ENCODE measurements at places on chromosomes 13 and 19. TPM values are rescaled to one million over a fixed set of nuclear protein-coding genes. Genes with fewer than 3 reads are reported as not detected.

CEACAM5 gene
- total RNA-seq, result 0.36 TPM

RASL11A gene
- 33.2 TPM for total RNA-seq

- DNase-seq, result no peak
These were observed at the start of gene OXGR1 for GRCh38 chr13:96994017-96994857. Gene OXGR1, minus strand, starts transcription at chr13:96994476. Its CDS starts 6,717 bp downstream, at chr13:96987759.

IL12RB1 gene
- total RNA-seq, result 1.6 TPM

- no peak for DNase-seq
These were observed 67.3 kb downstream of the TRPM4 start for GRCh38 chr19:49224879-49225278.

DNA sequence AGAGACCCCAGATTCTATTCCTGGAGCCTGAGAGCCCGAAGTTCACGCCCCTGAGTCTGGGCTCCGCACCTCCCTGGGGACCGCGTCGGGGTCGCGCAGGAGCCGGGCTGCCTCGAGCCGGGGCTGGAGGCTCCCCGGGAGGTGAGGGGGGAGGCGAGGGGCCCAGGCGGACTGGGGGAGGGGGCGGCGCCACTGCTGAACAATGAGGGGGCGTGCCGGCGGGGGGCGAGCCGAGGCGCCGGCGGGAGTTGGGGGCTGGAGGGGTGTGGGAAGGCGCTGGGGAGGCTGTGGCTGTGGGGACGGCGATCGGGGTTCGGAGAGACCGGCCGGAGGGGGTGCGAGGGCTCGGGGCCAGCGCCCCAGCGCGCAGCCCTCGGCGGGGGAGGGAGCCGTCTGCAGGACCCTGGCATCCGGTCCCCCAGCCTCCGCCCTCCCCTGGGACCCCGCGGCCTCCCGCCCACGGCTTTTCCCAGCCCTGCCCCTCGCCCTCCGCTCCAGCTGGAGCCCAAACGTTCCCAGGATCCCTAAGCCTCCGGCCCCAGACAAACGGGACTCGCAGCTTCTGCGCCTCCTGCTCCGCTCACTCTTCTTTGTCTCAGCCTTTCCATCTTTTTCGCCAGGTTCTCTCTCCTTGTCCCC lies 922 bp downstream of the PLEKHG2 start:
- DNase-seq, result peak; percentile 75

DNA sequence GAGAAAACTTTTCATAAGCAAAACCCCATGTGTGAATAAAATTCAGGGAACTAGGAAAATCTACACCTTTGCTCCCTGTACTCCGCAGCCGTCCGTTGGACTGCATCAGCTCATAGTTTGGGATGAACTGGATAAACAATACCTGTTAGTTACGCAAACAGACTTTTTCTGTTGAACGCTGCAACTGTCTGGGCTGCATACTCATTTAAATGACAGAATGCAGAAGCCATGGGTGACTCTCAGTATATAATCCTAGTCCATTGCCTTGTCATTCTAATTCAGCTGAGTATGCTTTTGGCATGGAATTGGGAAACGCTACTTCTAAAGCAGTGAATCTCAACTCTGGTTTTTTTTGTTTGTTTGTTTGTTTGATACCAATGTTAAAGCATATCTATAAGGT lies 151.6 kb downstream of the SLITRK1 start:
- no peak for DNase-seq

SLC8A2 gene
- total RNA-seq, result 2.7 TPM

- no peak for DNase-seq
These were observed 28.4 kb upstream of the GPR183 start for GRCh38 chr13:99335603-99336002.

DNA sequence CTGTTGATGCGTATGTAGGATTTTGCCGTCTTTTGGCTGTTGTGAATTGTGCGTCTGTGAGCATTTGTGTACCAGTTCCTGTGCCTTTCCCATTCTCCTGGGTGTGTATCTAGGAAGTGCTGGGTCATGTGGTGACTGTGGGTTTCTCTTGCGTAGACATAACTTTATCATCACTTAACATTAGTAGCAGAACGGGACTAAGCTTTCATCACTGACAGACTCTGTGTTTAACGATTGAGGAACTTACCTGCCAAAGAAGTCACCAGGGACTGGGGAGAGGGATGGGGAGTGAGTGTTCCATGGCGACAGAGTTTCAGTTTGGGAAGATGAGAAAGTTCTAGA lies 15.0 kb downstream of the FZR1 start:
- DNase-seq, result no peak

- DNase-seq, result no peak
These were observed 1.9 kb downstream of the PEX11G start for GRCh38 chr19:7486923-7487322.

DNA sequence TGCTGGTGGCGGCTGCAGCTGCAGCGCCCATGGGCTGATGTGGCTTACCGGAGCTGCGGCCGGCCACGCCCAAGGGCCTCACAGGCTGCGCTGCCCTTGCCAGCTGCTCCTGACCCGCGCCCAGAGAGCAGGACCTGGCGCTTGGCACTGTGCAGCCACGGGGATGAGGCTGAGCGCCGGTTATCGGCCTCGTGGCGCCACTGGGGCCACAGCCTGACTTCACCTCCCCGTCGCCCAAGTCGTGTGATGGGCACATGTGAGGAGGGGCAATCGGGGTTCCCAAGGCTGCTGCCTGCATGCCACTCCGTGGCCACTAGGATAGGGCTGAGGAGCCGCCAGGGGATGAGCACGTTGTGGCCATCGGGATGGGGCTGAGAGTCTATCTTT lies 77.2 kb upstream of the PABPC3 start:
- no peak for DNase-seq

ZNF99 gene
- 0.34 TPM for total RNA-seq

GRCh38 chr19:18044825-18045304 lies 36.9 kb downstream of the ARRDC2 start:
- peak; percentile 88 for DNase-seq

TMEM145 gene
- total RNA-seq, result 1.4 TPM

DNA sequence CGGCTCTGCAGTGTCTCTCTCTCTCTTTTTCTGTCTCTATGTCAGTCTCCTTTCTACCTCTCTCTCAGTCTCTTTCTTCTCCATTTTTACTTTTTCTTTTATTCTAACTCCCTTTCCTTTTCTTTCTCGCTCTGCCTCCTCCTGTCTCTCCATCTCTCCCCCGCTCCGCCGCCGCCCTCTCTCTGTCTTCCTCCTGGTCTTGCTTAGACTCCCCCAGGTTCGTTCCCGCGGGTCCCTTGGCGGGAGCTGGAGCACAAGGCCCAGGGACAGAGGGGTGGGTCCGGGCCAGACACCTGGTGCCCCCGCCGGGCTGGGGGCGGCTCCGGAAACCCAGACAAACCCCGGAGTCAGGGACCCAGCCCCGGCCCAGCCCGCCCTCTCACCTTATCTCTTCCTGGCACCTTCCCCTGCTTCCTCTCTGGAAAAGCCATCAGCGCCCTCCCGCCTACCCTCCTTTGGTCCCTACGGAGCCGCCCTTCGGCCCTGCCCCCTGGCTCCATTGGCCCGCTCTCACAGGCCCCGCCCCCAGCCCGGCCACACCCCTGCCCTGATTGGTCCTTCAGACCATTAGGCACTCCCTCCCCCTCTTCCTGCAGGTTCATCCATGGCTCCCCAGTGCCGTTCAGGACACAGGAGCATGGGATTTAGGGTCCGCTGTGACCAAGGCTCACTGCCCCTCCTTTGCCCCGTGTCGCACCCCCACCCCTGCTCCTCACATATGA lies 15.4 kb upstream of the NOP53 start:
- peak; percentile 74 for DNase-seq

DNA sequence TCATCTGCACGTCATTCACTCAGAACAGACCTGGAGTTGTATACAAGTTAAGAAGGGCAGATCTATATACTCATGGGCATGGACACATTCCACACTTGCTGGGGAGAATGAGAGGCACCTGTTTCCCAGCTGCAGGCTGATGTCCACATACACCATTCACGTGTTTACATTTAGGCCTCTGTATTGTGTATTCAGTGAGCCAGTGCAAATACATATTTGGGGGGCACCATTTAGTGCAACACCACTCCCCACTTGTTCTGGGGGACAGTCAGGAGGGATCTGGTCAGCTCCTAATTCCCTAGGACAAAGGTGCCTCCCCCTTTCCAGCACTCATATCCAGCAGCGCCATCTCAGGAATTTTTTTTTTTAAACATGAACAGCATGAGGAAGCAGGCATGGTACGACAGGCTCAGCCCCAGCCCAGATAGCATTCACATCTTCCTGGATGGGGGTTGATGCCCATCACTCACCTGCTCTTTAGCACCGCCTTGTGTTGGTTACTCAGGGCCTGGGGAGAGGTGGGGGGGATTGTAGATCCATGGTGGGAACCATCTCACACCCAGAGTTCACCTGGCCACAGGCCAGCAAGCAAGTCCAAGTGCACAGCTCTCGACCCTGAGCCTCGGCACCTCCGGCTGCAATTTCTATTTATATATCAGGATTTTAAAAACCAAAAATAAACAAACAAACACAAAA lies 56.9 kb upstream of the ZNF254 start:
- DNase-seq, result no peak

OR7A5 gene
- not detected for total RNA-seq

DNA sequence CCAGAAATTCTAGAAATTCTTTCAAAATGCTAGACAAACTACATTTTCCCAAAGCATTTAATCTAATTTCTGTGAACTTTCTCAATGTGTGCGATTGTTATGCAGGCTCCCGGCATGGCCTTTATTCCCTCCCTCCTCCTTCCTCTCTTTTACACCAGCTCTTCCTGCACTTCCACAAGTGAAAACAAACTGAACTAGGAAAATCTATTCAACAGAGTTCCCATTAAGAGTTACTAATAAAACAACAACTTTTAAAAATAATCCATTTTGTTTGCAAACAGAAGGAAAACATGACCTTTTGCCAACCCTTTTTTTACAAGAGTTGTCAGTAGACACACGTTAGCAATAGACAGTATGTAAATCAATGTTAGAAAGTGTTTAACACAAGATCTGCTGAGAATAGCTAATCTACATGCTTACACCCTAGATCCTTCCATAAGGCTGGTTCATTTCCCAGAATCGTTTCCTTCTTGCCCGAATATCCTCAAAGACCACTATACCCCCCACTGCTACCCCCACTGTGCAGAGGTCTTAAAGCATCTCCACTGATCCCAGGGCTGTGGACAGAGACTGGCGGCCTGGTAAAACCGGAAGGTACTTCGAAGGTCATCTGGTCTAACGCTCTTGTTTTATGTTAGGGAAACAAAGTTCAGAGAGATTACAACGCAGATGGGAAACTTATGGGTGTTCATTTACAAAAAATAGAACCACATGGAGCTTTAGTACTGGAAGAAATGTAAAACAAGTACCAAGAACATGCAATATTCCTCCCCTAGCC lies 98.0 kb downstream of the FOXO1 start:
- DNase-seq, result no peak

DUS3L gene
- 41.2 TPM for total RNA-seq

KLC3 gene
- 1.3 TPM for total RNA-seq

NMRK2 gene
- not detected for total RNA-seq
